ENCODE measurements at places on chromosomes 3 and 15.

DNA sequence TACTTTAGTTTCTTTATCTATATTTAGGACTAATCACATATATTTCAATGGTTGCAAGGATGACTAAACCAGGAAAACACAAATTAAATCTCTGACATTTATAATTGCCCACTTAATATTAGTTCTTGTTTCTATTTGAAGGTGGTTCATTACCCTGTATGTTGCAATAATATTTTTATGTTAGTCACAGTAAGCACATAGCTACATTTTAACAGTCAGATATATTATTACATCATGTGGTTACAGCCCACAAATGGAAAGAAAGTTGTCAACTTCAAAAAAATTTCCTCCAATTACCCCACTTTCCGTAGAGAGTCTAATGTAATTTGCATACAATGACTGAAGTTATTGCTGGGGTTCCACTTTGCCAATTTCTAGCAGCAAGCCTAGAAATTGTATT is 114.6 kb downstream of the TUSC7 start:
- no peak for DNase-seq

- no peak for DNase-seq
Measured at GRCh38 chr3:129992781-129993180, 18.3 kb downstream of the TRH start.

DNA sequence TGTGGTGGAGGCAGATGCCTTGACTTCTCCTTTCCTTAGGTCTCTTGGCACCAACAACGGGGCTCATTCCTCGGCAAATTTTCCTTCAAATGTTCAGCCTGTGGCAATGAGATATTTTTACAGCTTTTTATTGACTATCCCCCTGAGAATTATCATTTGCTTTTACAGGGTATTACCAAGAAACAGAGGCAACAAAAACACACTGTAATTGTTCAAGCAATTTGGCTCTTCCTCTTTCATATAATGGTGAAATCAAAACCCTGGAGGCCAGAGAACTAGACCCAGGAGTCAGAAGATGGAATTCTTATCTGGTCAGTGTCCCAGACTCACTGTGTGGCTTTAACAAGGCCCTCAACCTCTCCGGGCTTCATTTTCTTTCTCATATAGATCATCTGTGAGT is 40.1 kb downstream of the TRIM42 start:
- no peak for DNase-seq

DNA sequence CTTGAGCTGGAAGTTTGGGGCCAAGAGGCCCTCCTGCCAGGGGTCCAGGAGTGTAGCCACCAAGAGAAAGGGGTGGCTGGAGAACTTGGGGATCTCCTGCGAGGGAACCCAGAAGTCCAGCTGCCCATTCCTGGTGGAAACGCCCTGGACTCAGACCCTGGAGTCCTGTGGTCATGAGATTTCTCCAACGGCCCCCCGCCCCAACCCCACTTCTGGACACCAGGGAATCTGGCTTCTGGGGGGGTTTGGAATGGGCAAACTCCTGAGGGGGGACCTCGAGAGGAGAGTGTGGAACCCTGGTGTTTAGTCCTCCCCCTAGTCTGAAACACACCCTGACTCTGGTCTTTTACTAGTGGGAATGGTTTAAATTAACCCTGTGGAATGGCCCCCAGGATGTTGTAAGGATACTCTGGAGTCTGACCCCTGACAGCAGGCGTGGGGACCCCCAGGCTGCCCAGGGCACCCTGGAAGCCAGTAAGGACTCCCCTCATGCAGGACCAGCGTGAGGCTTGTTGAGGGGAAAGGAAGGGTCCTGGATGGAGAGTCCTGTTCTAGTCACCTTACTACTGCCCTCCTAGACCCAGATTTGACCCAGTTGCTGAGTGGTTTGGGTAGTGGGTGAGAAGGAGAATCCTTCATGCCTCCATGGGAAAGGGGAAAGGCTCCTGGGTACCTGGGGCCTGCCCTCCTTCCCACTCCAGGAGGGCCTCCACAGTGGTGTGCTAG is 540 bp downstream of the KLHDC8B start:
- no peak for DNase-seq

DNA sequence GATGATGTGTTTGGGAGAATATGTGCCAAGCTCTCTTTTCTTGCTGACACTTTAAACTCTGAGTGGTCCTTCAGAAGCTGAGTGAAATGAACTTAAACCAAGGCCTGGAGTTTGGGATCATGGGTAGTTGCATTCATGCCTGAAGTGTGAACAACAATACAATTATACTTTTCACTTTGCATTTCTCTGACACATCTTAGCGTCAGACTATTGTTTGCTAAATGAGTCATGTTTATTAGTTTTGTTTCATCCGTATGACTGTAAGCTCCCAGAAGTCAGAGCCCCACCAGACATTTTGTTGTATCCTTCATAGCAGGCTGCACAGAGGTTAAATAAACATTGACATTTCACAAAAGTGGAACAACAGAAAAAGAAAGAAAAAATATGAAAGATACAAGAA is 542.6 kb downstream of the TUSC7 start:
- DNase-seq = no peak

DNA sequence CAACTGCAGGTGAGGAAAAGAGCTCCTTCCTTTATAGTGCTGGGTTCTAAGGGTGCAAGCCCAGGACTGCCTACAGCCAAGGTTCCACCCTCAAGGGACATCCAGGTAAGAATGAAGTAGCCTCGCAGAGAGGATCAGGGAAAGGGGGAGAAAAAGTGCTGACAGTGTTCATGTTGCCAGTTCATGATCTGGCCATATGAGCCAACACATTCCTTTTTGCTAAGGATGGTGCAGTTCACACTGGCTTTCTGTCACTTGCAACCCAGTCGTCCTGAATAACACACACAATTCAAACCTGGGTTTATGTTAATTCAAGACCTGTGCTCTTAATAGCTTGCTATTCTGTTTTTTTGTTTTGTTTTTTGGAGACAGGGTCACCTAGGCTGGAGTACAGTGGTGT is 9.0 kb downstream of the CLN6 start:
- no peak for DNase-seq

GRCh38 chr3:192899540-192899982 is 18.1 kb downstream of the MB21D2 start:
- DNase-seq = no peak

DNA sequence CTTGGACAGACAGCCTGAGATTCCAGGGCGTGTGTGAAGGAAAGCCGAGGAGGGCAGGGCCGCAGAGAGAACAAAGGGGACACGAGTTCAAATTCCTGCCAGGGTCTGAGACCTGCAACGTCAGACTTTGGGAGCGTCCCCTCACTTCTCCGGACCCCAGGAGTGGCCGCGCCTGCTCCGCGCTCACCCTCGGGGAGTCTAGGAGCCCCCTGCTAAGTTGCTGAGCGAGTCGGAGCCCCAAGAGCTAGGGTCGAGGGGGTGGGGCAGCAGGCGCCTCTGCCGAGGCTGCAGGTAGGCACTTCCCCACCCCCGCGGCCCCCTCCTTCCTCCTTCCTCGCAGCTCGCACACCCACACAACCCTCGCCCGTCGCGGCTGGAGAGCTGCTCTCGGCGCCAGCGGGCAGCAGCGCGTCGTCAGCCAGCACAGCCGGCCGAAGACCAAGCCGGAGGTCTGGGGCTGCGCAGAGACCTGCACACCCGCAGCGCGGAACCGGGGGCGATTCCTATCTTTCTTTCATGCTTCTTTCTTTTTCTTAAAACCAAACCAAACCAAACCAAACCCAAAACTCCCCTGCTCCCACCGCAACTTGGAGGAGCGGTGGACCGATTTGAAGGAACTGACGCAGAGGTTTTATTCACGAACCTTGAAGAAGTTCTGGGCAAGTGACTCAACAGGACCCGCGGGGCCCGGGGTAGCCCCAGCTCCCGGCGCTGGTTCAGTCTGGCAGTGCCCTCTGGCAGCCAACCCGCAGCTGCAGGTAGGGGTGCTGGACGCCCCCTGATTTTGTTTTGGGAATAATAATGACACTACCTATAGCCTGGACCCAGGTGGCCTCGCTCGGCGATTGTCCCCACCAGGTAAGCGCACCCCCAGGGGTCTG is at the start of gene ANKRD34C:
Gene ANKRD34C, plus strand, starts transcription at position 352 of the 881 bp plus-strand sequence. CDS start 10,563 bp downstream, outside the sequence.
- DNase-seq = no peak

DNA sequence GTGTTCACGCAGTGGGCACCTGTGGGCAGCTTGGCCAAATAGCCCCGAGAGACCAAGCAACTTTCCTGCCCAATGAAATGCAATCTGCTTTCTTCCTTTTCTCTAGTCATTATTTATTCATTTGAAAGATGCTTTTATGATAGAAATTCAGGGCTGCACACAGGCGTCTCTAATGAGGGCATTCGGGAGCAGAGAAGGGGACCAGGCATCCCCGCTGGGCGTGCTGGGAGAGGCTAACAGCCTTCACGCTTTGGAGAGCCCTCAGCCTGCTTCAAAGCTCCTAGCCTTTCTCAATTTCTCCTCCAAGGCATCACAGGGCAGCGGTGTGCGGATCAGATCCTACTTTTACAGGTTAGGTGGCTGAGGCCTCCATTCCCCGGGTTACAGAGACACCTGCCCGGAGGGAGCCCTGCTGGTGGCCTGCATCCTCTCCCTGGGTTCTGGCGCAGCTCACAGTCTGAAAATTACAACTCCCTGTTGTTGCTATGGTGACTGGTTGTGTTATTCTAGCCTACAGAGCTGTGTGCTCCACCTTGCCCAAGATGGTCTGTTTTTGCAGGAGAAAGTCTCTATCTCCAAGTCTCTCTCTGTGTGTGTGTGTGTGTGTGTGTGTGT is 21.8 kb upstream of the KLF13 start:
- DNase-seq = no peak
